Spinal cord (tissue), 10 donors: ENCODE measurements at places on chromosomes 1 and 21.

DNA sequence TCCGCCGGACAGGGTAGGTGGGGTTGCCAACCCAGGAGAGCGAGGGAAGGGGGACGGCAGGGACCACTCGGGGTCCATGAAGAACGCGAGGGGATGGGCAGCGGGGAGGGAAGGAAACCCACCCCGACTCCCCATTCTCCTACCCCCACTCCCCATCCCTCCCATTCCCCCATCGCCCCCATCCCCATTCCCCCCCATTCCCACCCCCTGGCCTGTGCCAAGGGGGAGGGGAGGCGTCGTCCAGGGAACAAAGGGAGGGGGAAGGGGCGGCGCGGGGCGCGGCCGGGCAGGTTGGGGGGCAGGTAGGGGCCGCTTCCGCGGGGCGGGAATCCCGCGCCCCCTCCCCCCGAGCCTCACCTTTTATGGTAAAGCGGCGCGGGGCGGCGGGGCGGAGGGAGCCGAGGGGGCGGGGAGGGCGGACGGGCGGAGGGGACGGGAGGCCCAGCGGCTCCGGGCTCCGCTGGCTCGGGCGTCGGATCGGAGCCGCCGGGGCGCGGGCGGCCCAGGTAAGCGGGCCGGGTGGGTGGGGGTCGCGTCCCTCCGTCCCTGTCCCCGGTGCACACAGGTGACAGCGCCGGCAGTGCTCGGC, at the start of gene FBLIM1:
FBLIM1 (plus strand) TSS at position 453 of the 589 bp plus-strand sequence. CDS start 6,189 bp downstream, outside the sequence.
- DNase-seq, result no peak
- H3K4me1 ChIP-seq, result peaks cover 40% of the 10 kb centered on the region
- peaks cover 34% of the 10 kb centered on the region for H3K27me3 ChIP-seq
- H3K27ac ChIP-seq, result no peak within 1 kb of the TSS
- H3K4me3 ChIP-seq, result peak within 1 kb of the TSS; percentile 40
- no peaks in the 10 kb centered on the region for H3K36me3 ChIP-seq

- H3K36me3 ChIP-seq, result no peaks in the 10 kb centered on the region
- no peaks in the 10 kb centered on the region for H3K4me1 ChIP-seq
Measured at GRCh38 chr1:32411261-32411660, 17.0 kb upstream of the BSDC1 start.

DNA sequence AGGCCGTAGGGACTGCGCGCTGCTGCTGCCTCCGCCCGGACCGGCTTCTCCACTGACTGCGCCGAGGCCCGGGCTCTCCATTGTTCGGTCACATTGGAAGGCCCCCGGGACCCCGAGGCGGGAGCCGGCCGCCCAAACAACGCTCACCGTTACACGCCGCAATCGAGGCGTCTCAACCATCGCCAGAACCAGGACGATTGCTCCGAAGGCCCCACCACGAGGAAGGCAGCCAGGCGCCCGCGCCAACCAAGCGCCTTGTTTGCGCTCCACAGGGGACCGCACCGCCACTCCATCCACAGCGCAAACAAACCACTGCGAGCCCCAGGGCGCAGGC, 595 bp downstream of the GLUL start:
- peak overlapping the region; percentile 80 for H3K27ac ChIP-seq
- H3K36me3 ChIP-seq, result peaks cover 30% of the 10 kb centered on the region
- peaks cover 16% of the 10 kb centered on the region for H3K4me1 ChIP-seq

DNA sequence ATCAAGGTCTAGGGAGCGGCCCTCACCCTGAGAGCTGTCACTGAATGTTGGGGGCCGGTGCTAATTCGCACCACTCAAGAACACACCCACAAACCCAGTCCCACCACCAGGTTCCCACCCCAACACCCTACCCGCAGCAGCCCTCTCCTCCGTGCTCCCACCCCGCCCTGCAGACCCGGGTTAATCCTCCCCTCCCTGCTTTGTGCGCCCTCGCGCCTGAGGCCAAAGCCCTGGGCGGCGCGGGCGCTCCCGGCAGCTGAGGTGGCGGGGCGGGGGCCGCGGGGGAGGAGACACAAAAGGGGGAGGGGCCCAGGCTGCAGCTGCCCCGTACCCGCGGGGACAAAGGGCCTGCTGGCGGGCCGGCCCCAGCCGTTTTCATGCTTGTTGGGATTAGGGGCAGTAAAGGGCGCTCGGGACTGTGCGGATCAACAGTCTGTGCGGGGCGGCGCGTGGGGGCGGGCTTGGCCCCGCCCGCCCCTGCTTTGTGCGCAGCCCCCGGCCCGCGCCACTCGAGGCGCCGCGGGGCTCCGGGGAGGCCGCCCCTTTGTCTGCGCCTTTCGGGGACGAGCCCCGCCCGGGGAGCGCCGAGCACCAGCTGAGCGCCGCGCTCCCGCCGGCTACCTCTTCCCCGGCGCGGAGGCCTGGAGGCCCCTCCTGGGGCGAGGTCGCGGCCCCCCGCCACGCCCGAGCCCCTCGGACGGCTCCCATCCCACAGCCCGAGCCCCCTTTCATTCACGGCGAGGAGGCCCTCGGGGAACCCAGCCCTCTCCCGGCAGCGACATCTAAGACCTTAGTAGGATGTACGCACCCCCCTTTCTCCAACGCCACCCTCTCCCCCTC, 10.9 kb downstream of the C1orf216 start:
- no peaks in the 10 kb centered on the region for H3K27me3 ChIP-seq
- peaks cover 3% of the 10 kb centered on the region for H3K36me3 ChIP-seq
- DNase-seq, result no peak
- peaks cover 16% of the 10 kb centered on the region for H3K4me1 ChIP-seq
- peak overlapping the region; percentile 47 for H3K4me3 ChIP-seq

- no peaks in the 10 kb centered on the region for H3K4me1 ChIP-seq
- H3K4me3 ChIP-seq, result no peak overlapping the region
- no peak overlapping the region for H3K27ac ChIP-seq
- H3K36me3 ChIP-seq, result no peaks in the 10 kb centered on the region
- no peak for DNase-seq
Measured at GRCh38 chr1:88063605-88064004, 620.5 kb upstream of the PKN2 start.
